ENCODE measurements at places on chromosomes 13 and 19. TPM values are rescaled to one million over a fixed set of nuclear protein-coding genes. Genes with fewer than 3 reads are reported as not detected.

Gene PABPC3
- 0.10 TPM for polyA plus RNA-seq

Gene CXCL17
- polyA plus RNA-seq = 688 TPM

Gene LAIR1
- polyA plus RNA-seq = 31.6 TPM

GRCh38 chr13:94674609-94675348, 37.6 kb downstream of the SOX21 start:
- H3K27me3 ChIP-seq = peaks cover 2% of the 10 kb centered on the region
- H3K4me1 ChIP-seq = no peaks in the 10 kb centered on the region
- peak; percentile 41 for DNase-seq
- no peak overlapping the region for H3K27ac ChIP-seq
- H3K36me3 ChIP-seq = no peaks in the 10 kb centered on the region

- no peak overlapping the region for H3K4me3 ChIP-seq
- no peak for DNase-seq
- H3K4me1 ChIP-seq = no peaks in the 10 kb centered on the region
- H3K27me3 ChIP-seq = peaks cover 8% of the 10 kb centered on the region
- H3K27ac ChIP-seq = no peak overlapping the region
These were observed 28.9 kb downstream of the OR10H4 start for GRCh38 chr19:15977690-15978089.

GRCh38 chr13:23480324-23480723, 46.8 kb upstream of the SACS start:
- H3K4me3 ChIP-seq = no peak overlapping the region
- H3K4me1 ChIP-seq = no peaks in the 10 kb centered on the region
- no peak for DNase-seq

GRCh38 chr13:65830411-65831205, 1399.5 kb downstream of the PCDH9 start:
- H3K27me3 ChIP-seq = no peaks in the 10 kb centered on the region
- DNase-seq = no peak
- H3K36me3 ChIP-seq = no peaks in the 10 kb centered on the region
- no peak overlapping the region for H3K4me3 ChIP-seq
- no peaks in the 10 kb centered on the region for H3K4me1 ChIP-seq

All from lung (tissue), 17 donors.